ENCODE measurements at places on chromosomes 5 and 9.

GRCh38 chr5:143576711-143577484 is 173.4 kb upstream of the NR3C1 start:
- DNase-seq, result no peak

DNA sequence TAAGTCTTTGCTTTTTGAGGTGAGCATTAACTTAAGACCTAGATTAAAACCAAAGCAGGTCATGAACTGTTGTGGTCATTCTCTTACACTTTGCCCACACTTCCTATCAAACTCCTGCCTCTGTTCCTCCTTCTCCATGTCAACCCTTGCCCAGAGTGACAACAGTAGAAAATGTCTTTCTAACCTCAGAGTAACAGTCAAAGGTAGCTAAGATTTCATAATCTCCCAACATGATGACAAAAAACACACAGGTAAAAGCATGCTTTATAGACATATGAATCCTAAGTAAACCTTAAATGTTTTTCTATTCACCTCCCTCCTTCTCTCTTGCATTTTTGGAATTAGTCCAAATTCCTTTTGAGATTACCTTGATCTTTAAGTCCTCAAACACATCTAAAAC is 422.3 kb downstream of the SPATA31D1 start:
- DNase-seq, result no peak

DNA sequence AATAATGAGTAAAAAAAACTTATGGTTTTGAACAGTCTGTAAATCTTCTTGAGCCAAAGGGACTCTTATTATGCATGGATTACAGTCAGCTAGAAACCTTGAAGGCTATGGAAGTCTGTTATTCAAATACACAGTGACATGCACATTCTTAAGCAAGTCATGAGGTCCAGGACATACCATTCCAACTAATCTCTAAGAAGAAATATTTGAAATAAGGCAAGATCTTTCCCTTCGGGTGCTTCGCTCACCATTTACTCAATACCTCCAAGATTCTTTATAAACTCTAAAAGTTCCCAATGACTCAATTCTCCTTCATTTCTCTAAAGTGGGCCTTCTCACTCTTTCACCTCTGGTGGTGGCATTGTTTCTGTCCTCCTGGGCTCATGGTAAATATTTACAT is 811.0 kb downstream of the NR2F1-AS1 start:
- DNase-seq, result no peak

DNA sequence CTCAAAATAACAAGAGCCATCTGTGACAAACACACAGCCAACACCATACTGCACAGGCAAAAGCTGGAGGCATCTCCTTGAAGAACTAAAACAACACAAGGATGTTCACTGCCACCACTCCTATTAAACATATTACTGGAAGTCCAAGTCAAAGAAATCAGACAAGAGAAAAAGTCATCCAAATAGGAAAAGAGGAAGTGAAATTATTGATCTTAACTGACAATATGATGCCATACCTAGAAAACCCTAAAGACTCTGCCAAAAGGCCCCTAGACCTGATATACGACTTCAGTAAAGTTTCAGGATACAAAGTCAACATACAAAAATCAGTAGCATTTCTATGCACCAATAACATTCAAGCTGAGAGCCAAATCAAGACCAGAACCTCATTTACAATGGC is 30.0 kb upstream of the MACIR start:
- no peak for DNase-seq

DNA sequence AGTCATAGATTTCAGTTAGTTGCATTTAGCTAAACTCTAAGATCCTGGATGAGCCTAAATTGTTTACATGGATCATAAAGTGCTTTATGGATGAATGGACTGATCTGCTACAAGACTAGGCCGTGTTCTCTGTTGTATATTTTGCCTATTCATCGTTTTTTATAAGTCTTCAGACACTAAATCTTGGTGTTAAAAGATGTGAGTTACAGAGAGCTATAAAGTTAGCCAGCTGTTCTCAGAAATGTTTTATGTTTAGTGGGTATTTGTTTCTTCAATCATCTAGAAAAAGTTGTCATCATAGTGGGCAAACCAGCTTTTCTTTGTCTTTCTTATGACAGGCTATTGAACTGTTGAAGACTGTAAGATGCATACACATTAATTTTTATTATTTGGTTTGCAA is 585.8 kb upstream of the SEMA6A start:
- DNase-seq, result no peak

- DNase-seq, result no peak
These were observed 589.8 kb downstream of the PRELID2 start for GRCh38 chr5:145245354-145245753.

DNA sequence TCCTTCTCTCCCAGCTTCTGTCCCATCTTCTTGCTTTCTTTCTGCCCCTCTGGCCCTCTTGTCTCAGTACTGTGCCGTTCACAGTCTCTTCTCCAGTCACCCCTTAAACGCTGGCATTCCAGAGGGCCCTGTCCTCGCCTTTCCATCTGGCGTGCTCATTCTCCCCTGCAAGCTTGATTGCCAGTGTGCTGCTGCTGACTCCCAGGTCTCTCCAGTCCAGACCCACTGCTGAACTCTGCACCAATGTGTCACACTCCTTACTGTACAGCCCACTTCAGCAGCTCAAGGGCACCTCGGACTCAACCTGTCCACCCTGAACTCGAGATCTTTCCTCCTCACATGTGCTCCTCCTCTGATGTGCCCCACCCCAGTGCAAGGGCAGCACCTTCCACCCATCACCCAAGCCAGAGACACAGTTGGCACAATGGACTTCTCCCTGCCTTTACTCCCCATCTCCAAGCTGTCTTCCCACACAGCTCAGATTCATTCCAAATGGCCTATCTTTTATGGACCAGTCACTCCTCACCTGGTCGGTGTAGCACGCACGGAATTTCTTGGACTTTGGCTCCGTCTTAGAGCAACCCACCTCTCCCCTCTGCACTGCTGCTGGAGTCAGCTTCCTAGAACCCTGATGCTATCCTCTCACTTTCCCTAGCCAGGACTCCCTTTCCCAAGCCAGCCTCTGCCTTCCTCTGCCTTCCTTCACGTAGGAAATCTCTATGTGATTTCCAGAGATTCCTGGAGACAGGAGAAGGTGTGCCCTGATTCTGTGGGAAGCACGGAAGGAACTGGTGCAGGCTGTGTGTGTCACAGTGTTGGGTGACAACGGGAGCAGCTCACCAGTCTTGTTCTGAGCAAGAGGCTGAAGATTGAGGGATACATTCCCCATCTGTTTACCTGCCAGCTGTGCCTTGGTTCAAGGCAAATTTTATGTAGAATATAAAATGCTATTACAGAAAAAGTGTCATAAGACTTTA is 26.0 kb upstream of the SLC2A8 start:
- DNase-seq, result no peak

DNA sequence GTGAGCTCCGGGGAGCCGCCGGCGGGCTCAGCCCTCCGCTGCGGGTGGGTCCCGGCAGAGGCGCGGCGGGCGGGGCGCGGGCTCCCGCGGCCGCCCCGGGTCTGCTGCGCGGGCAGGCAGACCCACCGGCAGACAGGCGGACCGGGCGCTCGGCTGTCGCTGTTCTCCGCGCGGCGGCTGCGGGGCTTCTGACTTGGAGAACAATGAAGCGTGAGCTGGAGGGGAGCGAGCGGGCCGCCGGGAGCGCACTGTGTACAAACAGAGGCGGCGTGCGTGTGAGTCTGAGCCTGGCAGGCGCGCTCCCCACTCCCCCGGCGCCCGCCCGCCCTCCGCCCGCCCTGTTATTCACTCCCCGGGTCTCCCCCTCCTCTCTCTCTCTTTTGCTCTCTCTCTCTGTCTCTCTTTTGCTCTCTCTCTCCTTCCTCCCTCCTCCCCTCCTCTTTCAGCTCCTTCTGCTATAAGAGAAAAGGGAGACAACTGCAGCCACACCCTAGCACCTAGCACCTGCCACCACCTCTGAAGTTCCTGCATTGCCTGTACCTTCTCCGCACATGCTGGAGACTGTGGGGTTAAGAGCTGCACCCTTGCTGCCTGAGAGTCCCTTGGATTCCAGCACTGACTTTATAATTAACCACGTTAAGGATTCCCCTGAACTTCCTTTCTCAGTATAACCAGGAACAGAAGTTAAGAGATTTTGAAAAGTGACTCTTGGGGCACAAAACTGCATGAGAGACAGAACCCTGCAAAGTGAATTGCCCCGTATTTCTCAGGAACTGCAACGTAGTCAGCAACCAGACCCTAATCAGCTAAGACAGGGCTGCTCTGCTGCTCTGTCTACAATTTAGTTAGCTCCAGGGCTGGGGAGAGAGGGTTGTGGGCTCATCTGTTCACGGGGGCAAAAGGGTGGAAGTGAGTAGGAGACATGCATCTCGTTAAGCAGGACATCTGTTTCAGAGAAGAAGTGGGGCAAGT is at the start of gene EDIL3:
Gene EDIL3 (minus strand): TSS at position 277 of the 972 bp plus-strand sequence. CDS start 506 bp downstream, outside the sequence.
- peak; percentile 54 for DNase-seq

GRCh38 chr5:88602584-88602983 is 280.4 kb downstream of the MEF2C start:
- peak; percentile 16 for DNase-seq

DNA sequence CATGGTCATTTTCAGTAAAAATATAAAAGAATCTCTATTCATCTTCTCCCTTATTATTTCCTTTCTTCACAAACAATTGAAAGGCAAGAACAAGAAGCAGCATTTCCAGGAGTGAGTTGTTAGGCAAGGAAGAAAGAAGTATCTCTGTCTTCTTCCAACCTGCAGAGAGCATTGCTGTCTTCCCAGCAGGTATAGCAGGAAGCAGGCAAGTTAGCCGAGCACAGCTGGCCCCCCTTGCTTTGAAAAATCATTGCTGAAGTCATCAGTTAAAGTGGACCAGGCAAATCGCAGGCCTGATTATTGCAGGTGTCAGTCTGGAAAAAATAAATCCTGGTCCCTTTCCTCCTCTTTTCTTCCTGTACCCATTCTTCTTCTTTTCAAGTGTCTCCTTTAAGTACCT is 353.1 kb upstream of the BRINP1 start:
- DNase-seq, result no peak

GRCh38 chr5:65791712-65792673 is 70.0 kb downstream of the NLN start:
- no peak for DNase-seq

GRCh38 chr5:73317523-73317922 is 131.1 kb downstream of the FOXD1 start:
- no peak for DNase-seq

DNA sequence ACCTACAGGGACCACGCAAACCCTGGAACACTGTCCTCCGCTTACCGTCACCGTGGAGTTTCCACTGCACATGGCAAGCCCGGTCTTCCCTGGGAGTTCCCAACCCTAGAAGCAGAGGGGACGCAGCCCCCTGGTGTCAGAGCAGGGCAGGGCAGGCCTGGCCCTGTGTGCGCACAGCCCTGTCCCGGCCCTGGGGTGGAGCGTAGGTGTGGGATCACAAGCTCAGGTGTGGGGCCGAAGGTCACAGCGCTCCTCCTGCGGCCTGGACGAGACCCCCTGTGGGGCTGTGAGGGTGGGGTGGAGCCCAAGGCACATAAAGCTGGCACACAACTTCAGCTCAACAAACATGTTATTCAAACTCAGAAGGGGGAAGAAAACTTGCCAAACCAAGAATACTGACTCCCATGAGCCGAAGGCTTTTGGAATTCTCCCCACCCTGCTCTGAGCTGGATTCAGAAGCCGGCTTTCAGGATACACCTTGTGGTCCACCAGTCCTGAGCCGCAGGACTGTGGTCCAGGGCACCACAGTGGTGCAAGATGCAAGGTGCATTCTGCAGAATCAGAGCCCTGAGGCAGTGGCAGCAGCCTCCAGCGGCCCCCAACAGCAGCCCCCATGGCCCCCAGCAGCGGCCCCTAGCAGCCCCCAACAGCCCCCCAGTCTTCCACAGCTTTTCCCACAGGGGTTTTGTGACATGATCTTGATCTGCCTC is 11.8 kb upstream of the EXOC3 start:
- DNase-seq, result peak; percentile 55

DNA sequence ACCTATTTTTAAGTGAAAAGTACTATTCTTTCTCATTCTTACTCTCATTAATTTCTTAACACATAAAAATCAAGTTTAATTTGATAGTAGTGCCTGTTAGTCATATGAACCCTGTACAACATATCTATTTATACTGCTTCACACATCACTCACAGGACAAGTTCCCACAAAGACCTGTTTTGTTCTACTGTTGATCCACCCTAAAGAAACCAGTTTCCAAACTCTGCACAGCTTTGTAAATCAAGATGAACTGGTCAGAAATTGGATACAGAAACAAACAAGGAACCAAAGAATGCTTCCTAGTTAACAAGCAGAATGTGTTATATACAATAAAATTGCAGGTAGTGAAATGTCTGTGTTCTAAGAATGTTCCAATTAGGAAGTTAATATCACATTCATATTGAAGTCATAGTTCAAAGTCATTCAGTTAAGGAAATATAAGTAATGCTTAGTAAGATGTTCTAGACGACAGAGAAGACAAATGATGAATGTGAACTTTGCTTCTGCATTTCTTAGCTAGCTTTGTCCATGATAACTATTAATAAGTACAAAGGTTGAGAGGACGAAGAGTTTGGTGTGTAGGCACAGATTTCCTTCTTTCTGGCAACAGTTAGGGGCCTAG is 33.4 kb downstream of the C9orf85 start:
- DNase-seq, result no peak

GRCh38 chr5:175805256-175806011 is 65.9 kb upstream of the CPLX2 start:
- DNase-seq, result no peak

DNA sequence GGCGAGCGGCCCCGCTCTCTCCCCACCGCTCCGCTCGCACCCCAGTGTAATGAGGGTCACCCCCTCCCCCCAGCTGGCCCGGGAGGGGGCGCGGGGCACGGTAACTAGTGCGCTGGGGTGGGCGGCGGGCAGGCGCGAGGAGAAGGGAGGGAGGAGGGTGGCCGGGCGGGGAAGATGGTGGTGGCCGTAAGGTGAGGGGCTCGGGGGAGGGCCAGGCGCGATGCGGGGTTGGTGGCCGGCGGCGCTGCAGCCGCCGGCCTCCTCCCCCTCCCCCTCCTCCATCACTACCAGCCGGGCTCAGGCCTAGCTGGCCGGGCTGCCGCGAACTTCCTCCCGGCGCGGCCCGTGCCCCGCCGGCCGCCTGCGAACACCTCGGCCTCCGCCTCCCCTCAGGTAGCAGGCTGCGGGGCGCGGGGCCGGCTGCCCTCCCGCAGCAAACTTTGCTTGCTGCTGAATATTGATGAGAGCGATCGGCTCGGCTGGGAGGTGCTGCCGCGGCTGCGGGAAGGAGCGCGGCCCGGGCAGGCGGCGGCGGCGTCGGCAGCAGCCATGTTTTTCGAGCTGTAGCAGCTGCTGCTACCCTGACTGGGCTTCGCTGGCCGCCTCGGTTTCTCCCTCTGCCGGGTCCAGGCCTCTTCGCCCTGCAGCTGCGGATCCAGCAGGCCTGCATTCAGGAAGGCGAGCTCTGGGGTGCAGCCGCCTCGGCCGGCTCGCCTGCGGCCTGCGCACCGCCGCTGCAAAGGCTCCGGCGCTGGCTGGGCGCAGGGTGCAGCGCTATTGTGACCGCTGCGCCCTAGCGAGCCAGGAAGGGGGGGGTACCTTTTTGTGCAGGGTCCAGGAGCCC is 502 bp downstream of the NSD1 start:
- DNase-seq, result peak; percentile 37
